ENCODE measurements at places on chromosomes 12 and 14.

DNA sequence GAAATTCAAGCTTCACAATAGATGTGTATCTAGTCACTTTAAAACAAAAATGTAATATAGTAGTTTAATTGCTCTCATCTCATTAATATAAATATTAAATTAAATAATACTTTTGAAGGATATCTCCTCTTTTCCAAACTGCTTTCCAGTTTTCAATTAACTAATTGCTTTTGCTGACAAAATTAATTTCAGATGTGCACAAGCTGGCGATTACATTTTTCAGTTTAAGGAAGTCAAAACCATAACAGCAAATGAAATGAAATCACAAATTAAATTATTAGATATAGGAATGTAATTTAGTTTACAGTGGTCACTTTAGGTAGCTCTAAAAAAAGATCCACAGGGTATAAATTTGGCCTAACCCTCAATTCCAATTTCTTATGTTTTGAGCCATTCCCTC is 362.1 kb downstream of the SLC6A15 start:
- DNase-seq = no peak

GRCh38 chr14:100434033-100434601 is 111.0 kb downstream of the SLC25A47 start:
- no peak for DNase-seq

- DNase-seq = no peak
Measured at GRCh38 chr12:2240984-2241383, 188.2 kb downstream of the CACNA1C start.

DNA sequence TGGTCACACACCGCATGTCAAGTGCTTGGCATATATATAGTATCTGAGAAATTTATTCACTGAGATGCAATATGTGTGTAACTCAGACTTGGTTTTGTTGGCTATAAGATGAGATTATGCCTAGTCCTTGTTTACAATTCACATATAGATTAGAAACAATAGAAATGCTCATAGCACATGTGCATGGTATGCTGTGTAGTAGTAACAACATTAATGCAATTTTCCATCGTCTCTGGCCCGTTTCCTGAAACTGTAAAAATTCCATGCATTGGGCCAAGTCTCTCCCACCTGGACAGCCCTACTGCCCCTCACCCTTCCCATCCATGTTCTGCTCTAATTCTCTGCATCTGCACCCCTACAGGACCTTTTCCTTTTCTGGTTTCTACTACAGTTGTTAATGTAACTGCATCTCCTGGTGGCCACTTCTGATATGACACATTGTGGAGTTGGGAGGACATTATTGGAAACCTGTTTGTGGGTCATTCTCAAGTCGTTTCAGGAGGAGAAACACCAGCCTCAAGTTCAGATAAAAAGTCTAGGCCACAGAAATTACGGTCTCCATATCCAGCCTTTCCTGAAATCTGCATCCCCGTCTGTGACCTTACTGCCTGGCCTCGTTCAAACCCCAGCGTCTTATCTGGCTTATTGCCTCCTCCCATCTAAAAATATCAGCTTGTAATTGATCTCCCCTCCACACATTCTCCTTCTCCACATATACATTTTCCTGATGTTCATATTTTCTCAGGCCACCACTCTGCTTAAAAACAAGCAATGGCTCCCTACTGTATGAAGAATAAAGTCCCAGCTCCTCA is 37.5 kb downstream of the EMP1 start:
- DNase-seq = peak; percentile 57

GRCh38 chr12:96402061-96402460 is 1.8 kb upstream of the CDK17 start:
- DNase-seq = no peak

- DNase-seq = peak; percentile 73
Measured at GRCh38 chr14:100297320-100298300, 8.6 kb downstream of the SLC25A29 start.

- peak; percentile 81 for DNase-seq
Measured at GRCh38 chr12:6062757-6063735, 61.4 kb downstream of the VWF start.

- no peak for DNase-seq
Measured at GRCh38 chr14:53126731-53127130, 26.4 kb downstream of the DDHD1 start.

Data from foreskin fibroblast (primary cell).